ENCODE measurements at places on chromosomes 6 and 20. TPM values are rescaled to one million over a fixed set of nuclear protein-coding genes. Genes with fewer than 3 reads are reported as not detected.

DNA sequence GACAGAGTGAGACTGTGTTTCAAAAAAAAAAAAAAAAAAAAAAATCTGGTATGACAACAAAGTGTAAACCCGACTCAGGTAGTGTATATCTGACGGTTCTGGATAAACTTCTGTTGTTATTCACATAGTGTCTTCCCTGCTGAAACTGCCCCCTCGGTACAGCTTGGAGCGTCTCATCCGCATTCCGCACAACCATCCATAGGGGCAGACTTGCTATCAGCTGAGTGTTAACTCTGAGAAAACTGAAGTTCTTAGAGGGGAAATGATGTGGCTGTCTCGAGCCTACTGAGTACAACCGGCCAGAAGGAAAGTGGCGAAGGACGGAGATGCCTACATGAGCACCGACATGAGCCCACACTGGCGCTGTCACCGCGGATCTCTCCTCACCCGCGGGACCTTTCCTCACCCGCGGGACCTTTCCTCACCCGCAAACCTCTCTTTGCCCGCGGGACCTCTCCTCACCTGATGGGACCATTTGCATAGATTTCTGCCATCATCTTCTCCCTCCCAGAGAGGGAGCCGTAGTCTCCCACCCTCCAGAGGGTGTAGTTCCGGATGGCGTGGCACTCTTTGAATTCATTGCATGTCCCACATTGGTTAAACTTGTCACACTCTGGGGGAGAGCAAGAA lies 9.8 kb downstream of the CTSZ start:
- no peak for DNase-seq

DNA sequence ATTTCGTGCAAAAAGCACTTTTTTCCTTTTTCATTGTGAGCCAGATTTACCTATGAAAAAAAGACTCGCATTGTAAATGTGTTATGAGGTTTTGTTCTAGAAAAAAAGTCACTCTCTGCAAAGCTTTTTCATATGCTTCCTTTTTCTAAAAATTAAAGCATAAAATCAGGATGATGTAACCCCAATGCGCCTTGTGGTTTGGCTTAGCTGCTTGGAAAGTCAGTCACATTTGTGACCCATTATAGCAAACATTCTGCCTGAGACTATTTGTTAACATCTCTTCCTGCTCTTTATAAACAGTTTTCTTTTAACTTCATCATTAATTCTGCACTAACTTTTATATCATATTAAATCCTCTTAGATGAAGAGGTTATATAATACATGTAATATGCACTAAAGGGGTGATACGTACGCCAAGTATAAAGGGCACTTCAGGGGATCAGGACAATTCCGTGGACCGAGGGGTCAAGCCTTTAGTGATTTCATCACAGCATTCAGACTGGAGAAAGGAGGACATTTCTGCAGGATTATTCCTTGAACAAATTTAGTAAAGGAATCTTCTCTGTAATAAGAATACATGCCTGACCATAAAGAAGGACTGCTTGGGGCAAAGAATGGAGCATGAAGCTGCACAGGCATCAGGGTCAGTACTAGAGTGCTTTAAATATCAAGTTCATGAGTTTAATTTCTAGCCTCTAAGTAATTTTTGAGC lies 48.1 kb upstream of the SMLR1 start:
- DNase-seq: no peak

- DNase-seq: no peak
These were observed 13.2 kb upstream of the FRK start for GRCh38 chr6:116073765-116074440.

GRCh38 chr20:16542477-16542876 lies 30.8 kb downstream of the KIF16B start:
- DNase-seq: no peak

- DNase-seq: no peak
These were observed 56.7 kb downstream of the TRERF1 start for GRCh38 chr6:42394881-42395620.

GRCh38 chr6:37620519-37620918 lies 77.2 kb downstream of the MDGA1 start:
- no peak for DNase-seq

DNA sequence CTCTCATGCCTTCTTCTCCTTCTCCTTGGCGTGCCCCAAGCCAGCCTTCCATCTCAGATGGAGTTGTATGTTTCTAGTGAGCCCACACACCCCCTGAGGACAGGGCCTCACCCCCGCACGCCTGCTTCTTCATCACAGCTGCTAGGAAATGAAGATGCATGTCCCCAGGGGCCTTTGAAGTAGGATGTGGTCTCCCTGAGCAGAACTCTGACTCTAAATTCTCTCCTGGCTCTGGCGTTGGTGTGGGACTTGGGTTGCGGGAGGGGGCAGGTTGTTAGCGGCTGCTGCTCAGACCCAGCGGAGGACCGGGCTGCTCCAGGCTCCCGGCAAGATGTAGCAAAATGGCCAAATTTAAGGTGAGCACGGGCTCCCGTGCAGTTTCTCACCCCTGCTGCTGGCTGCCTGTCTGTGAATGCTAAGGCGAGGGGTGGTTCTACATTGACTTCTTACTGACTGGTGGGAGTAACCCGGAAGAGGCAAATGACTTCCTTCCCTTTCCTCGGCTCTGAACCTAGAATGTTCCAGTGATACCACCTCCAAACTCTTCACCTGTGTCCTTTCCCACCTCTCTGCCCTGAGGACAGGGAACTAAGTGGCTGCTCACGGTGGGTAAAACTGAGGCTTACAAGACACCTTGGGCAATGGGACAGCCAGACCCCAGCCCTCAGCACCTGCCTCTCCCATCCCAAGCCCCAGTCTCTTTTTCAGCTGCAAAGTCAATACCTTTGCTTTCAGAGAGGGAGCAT lies 8.8 kb downstream of the SYNJ2 start:
- DNase-seq: no peak

Gene TNNC2
- 0.28 TPM for total RNA-seq

Gene FAXC
- total RNA-seq: not detected

Gene PDYN
- total RNA-seq: not detected

Gene EYA2
- not detected for total RNA-seq

Gene SLC22A3
- not detected for total RNA-seq

Gene SH3BGRL2
- not detected for total RNA-seq

Gene ETV7
- 0.51 TPM for total RNA-seq

Gene DOK5
- 4.7 TPM for total RNA-seq

Gene GSTA1
- not detected for total RNA-seq

Measured in activated T-helper 2 cell treated with anti-CD3 and anti-CD28 coated beads, Interferon-gamma antibody, Interleukin-2, Interleukin-4, amounts not matched to agents 10 μg/mL and 5 μg/mL and 100 μg/mL, durations not matched to agents 14 hours and 24 hours and 36 hours (primary cell).